ENCODE measurements at places on chromosomes 16 and 17. TPM values are rescaled to one million over a fixed set of nuclear protein-coding genes. Genes with fewer than 3 reads are reported as not detected.
A peak's percentile ranks its signal among the peaks of the same experiment; 100 is the strongest.

DNA sequence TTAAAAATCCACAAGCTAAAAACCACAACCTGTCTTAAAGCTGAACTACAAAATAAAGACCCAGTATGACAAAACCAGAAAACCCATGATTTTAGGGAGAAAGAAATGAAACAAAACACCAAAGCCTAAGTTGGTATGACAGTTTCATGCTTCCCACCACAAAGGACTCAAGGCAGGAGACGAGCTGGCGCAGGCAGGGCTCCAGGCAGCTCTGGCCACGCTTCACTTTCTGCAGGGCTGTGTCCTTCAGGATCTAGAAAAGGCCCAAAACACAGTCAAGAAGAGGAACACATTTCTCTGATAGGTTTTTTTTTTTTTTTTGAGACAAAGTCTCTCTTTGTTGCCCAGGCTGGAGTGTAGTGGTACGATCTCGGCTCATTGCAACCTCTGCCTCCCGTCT, 75.3 kb downstream of the WDR59 start:
- no peak for DNase-seq

Gene GSG1L
- total RNA-seq, result not detected

Gene NTN3
- not detected for total RNA-seq

- DNase-seq, result no peak
These were observed 53.9 kb upstream of the MON1B start for GRCh38 chr16:77137045-77137444.

- peak; percentile 50 for DNase-seq
These were observed 36.4 kb downstream of the TXNDC11 start for GRCh38 chr16:11706180-11706742.

DNA sequence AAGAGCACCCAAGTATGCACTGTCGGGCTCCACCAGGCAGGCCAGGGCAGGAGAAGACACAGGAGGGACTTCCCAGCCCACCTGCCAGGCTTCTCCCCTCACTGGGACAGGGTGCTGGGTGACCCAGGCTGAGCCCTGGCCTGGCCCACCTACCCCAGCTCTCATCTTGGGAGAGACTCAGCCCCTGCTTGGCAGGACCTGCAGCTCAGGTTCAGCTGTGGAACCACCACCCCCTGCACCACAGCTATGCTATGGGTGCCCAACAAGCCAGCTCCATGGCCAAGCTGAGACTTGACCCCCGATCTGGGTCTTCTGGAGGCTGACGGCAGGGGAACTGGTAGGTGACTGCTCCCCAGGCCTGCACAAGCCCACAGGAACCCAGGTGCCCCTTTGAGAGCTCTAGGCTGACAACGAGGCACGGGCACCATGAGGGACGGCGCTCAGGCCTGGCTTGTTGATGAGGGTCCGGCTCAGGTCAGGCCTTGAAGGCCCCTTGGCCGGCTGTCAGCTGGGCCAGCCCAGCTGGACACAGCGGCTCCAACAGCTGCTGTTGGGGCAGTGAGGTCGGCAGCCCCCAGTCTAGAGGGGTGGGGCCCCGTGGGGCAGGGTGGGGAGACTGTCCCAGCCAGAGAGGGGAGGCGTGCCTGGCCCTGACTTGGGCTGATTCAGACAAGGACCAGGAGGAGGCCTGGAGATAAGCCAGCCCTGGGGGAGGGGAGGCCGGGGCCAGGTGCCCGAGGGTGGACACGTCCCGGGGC, 4.6 kb downstream of the RPUSD1 start:
- DNase-seq, result no peak

GRCh38 chr17:75783803-75784472, 668 bp upstream of the UNK start:
- peak; percentile 44 for DNase-seq

DNA sequence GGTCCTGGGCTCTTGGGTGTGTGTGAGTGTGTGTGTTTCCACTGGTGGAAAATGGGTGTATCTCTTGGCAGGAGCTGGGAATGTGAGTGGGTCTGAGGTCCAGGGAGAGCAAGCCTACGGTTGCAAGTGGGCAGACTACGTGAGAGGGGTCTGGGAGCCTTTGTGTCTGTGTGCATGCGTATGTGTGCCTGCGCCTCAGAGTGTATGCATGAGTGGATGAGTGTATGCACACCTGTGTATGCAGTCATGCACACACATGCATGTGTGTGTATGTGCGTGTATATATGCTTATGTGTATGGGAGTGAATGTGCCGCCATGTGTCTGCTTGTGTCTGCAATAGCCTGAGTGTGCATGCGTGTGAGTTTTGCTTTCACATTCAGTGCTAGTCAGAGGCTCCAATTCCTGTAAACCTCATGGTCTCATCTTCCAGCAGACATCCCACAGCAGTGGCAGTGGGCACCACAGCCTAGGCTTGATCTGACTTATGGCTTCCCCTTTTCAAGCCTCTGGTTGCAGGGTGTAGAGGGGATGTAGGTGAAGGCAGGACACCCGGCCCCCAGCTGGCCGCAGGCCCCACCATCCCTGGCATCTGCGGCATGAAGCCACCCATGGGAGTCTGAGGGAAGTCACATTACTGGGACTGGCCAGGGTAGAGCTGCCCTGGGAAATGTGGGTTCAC, 19.7 kb upstream of the RMI2 start:
- DNase-seq, result no peak

DNA sequence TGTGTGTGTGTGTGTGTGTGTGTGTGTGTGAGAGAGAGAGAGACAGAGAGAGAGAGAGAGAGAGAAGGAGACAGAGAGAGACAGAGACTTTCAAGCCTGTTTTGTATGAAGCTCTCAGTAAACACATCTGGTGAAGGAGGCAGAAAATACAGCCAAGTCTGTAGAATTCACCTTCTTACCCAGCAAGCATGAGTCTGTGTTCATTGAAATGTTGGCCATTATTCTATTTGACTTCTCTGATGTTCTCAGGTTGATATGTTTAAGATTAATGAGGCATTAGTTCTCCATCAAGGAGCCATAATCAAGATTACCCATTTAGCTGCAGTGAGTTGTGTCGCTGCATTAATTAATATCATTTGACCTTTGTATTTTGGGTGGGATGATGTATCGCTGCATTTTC, 895.8 kb upstream of the EEF2KMT start:
- DNase-seq, result no peak

Measured in transverse colon (tissue), 4 donors.